Activated gamma-delta T cell treated with Interleukin-2 at 50 U/mL for 16 hours (primary cell): ENCODE measurements at places on chromosomes 7 and 10.

GRCh38 chr10:132436861-132437410 lies 39.9 kb downstream of the PWWP2B start:
- DNase-seq: no peak

- no peak for DNase-seq
Observed at GRCh38 chr10:97542169-97543024, 30.2 kb upstream of the ANKRD2 start.

GRCh38 chr7:127768241-127768640 lies 116.2 kb downstream of the SND1 start:
- DNase-seq: no peak

GRCh38 chr10:127386606-127387327 lies 162.3 kb upstream of the NPS start:
- DNase-seq: no peak

- no peak for DNase-seq
Observed at GRCh38 chr7:17929647-17930395, 10.5 kb downstream of the SNX13 start.

GRCh38 chr10:44105696-44106095 lies 279.2 kb downstream of the CXCL12 start:
- no peak for DNase-seq

- DNase-seq: no peak
Observed at GRCh38 chr7:87091487-87092066, 32.1 kb upstream of the ELAPOR2 start.

GRCh38 chr10:105969884-105970377 lies 1194.6 kb downstream of the SORCS1 start:
- no peak for DNase-seq

- no peak for DNase-seq
Observed at GRCh38 chr10:110088367-110089104, 80.8 kb downstream of the ADD3 start.

DNA sequence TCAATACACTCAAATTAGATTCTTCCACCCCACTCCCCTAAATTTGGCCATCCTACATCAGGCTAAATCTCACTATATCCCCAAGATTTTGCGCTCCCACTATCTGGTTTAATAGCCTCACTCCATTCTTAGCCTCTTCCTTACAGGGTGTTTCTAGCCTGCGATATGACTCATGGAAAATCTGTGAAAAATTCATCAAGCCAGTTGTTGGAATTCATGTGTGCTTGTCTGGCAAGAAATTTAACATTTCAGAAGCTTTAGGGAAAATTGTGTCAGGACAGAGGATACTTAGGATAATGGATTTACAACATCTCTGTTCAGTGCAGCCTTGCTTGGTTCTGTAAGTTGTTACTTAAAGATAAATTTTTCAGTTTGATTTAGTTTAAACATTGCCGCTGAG lies 1249.9 kb upstream of the AUTS2 start:
- DNase-seq: no peak

DNA sequence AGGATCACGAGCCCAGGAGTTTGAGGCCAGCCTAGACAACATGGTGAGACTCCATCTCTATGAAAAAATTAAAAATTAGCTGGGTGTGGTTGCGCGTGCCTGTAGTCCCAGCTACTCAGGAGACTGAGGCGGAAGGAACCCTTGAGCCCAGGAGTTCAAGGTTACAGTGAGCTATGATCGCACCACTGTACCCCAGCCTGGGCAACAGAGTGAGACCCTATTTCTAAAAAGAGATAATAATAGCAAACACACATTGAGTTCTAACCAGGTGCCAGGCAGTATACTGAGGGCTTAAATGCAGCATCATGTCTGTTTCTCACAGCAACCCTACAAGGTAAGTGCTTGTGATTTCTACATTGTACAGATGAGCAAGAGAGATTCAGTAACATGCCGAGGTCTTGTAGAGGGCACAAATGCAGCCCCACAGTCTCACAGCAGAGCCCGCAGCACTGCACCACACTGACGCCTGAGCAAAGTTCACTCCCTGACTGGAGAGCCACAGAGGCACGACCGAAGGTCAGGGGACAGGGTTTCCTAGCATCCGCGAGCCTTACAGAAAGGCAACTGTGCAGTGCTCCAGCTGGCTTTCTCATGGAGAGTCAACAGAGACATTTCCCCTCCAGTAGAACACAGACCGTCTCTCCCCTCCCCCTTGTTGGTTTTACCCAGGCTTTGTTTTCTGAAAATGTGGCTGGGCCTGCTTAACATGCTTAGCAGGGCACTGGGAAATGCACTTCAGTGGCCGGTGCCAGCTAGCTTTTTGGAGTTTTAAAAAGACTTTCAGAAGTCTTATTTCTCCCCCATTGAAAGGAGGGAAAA lies 36.5 kb downstream of the PDSS1 start:
- DNase-seq: no peak

GRCh38 chr7:55018361-55019190 lies at the start of gene EGFR:
Gene EGFR (plus strand): TSS chr7:55019017. CDS start chr7:55019278, 261 bp downstream.
- DNase-seq: no peak

- DNase-seq: no peak
Observed at GRCh38 chr10:109592391-109592790, 330.9 kb downstream of the XPNPEP1 start.

GRCh38 chr7:126305671-126306070 lies 947.1 kb downstream of the GRM8 start:
- DNase-seq: no peak

DNA sequence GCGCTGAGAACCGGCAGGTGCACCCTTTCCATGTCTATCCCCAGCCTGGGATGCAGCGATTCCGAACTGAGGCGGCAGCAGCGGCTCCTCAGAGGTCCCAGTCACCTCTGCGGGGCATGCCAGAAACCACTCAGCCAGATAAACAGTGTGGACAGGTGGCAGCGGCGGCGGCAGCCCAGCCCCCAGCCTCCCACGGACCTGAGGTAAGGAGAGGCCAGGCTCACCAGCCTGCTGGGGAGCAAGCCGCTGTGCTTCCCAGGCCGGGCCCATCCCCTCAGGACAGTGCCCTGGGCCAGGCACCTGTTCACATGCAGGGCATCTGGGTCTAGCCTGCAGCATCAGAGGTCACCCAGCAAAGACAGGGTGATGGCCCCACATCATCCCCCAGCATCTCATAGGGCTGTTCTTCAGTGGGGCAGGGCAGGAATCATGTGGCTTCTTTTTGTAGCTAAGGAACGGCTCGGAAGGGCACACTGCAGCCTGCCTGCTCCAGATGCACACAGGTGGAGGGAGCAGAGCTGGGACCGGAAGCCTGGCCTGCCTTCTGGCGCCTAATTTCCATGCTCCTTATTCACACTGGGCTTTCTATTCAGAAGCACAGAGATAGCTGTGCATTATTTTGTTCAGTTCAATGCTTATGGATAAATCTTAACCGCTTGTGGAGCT lies 18.9 kb downstream of the BAG3 start:
- no peak for DNase-seq

DNA sequence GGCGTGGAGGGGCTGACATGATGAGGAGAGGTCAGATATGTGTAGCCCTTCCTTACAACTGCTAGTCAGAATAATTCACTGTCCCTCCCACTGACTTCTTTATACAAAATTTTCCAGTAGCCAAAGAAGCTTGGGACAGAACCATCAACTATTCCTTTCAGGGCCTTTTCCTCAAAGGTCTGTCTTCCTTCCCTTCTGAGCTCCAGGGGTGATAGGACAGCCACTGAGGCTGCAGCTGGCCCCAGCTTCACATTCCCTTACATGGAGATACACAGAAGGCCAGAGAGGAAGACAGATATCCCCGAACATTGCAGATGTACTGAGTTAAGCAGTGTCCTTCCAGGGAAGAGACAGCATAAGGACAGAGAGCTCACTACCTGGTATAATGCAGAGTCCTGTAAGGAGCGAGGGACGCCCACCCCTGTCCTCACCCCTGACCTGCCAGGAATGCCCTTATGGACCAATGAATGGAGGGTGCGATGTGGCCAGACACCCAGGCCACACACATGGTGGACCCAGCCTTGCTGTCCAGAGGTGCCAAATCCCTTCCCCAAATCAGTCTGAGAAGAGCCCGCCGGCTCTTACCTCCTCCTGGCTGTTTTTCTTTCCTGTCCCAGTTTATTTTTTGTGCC lies 754.7 kb downstream of the GRID1 start:
- no peak for DNase-seq

- no peak for DNase-seq
Observed at GRCh38 chr7:26508917-26509316, 217.3 kb downstream of the SNX10 start.

GRCh38 chr7:64946772-64947171 lies 43.7 kb downstream of the ZNF273 start:
- DNase-seq: no peak

GRCh38 chr7:154929006-154929726 lies 73.8 kb downstream of the PAXIP1 start:
- no peak for DNase-seq

DNA sequence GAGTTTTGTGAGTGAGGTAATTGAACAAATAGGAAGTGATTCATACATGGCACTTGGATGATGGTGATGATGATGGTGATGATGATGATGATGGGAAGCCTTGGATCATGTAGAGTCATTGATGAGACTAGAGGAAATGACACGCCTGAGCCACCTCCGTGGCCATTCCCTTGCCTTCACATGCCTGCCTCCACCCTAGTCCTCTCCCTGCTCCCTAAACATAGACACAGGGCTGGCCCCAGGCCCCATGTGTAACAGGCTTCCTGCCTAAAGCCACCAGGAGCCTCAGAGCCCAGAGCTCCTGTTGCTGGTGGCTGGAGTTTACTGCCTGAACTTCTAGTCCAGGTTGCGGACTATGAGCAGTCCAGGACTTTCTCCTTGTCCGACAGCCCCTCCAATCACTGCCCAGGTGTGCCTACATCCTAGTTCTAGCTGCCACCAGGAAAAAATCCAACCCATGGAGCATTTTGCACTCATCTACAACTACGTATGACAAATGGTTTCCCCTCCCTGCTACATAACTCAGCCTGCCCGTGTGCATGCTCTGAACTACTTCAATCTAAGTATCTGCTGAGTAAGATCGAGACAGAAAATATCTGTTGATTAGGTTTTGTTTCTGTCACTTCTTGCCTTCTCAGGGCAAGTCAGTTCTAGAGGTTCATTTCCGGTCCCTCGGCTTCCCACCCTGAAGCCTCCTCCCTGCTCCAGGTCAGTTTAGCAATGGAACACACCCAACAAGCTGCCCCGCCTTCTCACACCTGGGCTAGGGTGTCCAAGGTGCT lies 35.5 kb upstream of the KDM7A start:
- no peak for DNase-seq

- no peak for DNase-seq
Observed at GRCh38 chr7:1950066-1950451, 280.0 kb downstream of the ELFN1 start.

DNA sequence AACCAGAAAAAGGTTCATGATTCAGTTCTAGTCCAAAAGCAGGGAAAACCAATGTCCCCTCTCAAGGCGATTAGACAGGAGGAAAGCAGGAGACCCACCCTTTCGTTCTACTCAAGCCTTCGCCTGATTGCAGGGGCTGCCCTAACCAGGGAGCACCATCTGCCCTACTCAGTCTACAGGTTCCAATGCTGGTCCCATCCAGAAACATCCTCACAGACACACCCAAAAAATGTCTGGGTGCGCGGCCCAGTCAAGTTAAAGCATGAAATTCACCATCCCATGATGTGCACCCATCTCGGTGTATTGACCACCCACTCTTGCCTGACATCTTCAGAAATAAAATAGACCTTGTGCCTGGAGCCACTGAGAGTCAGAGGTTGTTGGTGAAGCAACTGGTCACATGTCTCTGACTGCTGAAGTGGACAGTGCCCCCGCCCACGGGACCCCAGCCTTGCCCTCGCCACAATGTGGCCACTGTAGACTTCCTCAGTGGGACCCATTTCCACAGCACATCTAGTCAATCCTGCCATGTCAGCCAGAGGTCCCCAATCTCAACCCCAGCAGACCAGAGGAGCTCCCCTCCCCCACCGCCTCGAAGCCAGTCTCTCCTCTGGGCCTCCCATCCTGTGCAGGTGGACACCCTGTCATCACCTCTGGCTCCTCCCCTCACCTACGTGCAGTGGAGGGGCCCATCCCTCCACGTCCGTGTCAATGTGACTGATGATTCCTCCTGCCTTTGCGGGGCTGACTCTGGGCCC lies 116.3 kb upstream of the PPP2R2D start:
- no peak for DNase-seq

GRCh38 chr7:95980167-95980566 lies 207.8 kb downstream of the DYNC1I1 start:
- DNase-seq: no peak

- no peak for DNase-seq
Observed at GRCh38 chr7:149007146-149007545, 21.2 kb downstream of the PDIA4 start.

GRCh38 chr7:52565974-52566373 lies 469.5 kb upstream of the POM121L12 start:
- DNase-seq: no peak

DNA sequence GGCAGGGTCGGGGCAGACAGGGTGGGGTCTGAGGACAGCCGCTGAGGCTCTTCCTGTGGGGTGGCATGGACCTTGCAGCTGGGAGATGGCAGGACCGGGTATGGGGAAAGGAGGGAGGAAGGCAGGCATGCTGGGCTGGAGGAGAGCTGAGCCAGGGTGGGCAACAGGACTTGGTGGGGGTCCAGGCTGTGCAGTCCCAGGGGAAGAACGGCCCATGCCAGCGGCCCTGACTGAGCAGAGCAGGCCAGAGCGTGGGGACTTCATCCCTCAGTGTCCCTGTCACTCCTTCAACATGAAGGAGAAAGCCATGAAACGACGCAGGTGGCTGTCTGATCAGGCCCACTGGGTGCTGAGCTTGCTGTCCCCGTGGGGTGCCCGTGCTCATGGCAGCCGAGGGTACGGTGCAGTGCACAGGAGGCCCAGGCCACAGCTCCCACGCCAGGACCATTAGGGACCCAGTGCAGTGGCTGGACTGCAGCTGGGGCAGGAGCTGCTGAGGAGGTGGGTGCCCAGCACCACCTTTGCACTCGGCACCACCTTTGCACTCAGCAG lies 519.6 kb downstream of the PTPRN2 start:
- no peak for DNase-seq

DNA sequence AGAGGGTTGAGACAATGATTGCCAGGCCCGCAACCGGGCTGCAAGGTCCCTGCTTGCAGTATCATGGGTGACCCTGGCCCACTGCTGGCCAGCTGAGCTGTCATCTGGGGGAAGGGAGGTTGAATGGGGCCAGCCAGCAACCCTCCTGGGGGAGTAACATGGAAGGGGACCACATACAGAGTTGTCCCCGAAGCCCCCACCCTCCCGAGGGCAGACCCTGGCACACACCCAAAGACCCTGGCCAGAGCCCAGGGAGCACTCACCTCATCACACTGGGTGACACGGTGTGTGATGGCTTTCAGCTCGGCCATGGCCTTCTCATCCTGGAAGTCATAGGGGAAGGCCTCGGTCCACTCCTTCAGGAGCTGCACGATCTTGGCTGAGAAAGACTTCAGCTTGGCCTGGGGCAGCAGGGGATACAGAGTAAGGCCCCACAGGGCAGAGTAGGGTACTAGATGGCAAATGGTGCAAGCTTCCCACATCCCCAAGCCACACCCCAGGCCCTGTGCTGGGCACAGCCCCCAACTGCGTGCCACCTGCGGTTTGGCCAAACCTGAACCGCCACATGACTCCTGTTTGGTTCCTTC lies 63.4 kb downstream of the CSGALNACT2 start:
- DNase-seq: no peak

- DNase-seq: no peak
Observed at GRCh38 chr7:28630350-28630749, 218.0 kb downstream of the CREB5 start.
